ENCODE measurements at places on chromosomes 4 and X.

- DNase-seq = no peak
These were observed 237.5 kb upstream of the CTSO start for GRCh38 chr4:156191044-156191781.

- no peak for DNase-seq
These were observed 71.3 kb upstream of the FBXW7 start for GRCh38 chr4:152607178-152607577.

- DNase-seq = no peak
These were observed 7.4 kb downstream of the PPP2R2C start for GRCh38 chr4:6464842-6465588.

- DNase-seq = no peak
These were observed 553.8 kb downstream of the CENPC start for GRCh38 chr4:66991521-66991920.

- no peak for DNase-seq
These were observed 60.9 kb upstream of the SOD3 start for GRCh38 chr4:24734511-24734910.

- DNase-seq = no peak
These were observed 81.0 kb upstream of the SMARCAD1 start for GRCh38 chr4:94126669-94127068.

DNA sequence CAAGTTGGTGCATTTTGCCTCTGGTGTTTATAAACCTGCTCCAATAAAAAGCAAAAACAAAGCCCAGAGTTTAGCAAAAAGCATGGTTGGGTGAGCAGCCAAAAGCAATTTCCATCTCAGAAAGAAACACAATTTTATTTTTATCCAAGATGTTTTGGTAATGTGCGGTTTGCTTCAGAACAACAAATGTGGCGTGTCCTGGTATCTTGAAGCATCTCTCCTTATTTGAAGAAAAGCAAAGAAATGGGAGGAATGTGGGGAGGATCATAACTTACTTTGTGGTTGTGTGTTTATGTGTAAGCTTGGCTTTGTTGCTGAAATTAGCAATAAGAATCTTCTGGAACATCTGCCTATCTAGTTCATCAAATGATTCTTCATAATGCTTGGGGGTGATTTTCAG is 88.3 kb upstream of the DDX3X start:
- DNase-seq = no peak

DNA sequence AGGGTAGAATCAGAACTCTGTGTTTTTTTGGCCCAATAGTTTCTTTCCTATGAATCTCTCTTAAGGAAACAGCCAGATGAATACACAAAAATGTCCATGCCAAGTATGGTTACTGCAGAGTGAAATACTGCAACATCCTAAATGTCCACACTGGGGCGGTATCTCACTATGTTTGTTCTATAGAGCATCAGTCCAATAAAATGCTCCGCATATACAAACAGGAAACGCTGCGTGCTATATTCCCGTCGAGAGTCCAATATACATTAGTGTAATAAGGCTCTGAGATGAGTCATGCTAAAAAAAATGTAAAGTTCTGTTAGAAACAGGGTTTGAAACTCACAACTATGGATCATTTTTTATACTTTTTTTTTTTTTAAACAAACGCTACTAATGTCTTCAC is 72.9 kb upstream of the ENOX2 start:
- DNase-seq = no peak

DNA sequence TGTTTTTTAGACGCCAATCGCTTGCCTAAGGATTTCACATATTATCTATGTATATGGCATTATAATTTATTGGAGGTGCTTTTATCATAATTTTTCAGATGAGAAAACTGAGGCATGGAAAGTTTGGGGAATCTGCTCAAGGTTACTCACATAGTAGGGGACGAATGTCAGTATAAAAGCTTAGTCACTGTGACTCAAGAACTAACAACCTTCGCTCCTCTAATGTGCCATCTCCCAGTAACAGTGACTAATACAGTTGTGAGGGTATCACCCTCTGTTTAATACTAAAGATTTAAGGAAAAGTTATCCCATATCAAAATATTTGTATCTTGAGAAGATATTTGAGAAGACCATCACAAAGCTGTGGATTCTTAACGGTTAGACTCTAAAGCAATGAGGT is 353.1 kb upstream of the SPOCK3 start:
- DNase-seq = no peak

DNA sequence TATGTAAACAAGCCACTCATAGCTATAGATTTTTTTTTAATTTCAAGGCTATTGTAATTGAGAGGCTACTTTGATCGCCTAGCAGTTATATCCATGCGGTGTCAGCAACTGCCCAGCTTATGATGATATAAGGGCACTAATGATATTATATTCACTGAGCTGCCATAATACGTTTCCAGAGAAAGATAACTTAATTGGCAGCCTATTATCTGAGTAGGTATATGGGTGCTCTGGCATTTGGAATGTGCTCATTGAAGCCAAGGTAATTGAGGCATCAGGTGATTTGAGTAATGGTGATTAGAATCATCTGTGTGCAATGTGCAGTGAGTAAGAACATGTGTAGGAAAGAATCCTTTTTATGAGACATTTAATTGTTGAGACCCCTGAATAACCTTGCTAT is 490.0 kb downstream of the CENPC start:
- DNase-seq = no peak

DNA sequence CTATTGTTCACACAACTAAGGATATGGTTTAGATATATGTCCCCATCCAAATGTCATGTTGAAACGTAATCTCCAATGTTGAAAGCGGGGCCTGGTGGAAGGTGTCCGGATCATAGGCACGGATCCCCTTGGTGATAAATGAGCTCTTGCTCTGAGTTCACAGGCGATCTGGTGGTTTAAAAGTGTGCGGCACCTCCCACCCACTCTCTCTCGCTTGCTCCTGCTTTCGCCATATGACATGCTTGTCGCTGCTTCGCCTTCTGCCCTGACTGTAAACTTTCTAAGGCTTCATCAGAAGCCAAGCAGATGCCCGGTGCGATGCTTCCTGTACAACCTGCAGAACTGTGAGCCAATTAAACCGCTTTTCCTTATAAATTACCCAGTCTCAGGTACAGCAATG is 128.5 kb downstream of the NFKB1 start:
- DNase-seq = no peak
